ENCODE measurements at places on chromosomes 5 and 9. TPM values are rescaled to one million over a fixed set of nuclear protein-coding genes. Genes with fewer than 3 reads are reported as not detected.

DNA sequence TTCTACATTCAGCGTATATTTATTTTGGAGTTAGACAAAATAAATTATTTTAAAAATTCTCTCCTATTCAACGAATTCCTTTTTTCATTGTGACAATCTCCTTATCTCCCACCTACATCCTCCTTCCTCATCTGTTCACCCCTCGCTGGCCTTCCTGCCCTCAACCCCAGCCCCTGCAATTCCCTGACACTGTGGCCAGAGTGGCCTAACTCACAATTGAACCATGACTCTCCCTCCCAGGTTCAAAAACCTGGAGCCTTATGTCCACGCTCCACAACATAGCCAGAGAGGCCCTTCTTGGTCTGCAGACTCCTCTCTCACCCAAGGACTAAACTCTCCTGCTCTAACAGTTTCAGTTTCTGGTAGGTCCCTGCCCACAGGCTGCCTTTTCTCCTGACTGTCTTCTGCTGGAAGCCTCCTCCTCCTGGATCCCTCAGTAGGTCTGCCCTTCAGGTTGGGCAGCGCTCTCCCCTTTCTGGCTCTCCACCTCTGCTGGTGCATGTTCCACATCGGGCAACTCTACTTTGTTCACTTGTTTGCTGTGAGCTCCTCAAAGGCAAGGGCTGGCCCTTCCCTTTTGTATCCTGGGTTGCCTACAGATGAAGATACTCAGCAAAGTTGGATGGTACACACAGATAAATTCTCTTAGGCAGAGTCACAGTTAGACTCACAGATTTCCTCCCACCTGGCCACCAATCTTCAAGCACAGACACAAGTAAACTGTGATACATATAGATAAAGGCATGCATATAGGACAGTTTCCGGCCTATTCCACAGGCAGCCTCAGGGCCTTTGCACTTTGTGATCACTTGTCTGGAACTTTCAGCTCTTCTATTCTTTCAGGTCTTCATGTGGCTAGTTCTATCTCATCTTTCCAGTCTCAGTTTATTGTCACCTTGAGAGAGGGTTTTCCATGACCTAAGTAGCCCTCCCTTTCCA is 19.8 kb upstream of the MYORG start:
- no peak for DNase-seq

DNA sequence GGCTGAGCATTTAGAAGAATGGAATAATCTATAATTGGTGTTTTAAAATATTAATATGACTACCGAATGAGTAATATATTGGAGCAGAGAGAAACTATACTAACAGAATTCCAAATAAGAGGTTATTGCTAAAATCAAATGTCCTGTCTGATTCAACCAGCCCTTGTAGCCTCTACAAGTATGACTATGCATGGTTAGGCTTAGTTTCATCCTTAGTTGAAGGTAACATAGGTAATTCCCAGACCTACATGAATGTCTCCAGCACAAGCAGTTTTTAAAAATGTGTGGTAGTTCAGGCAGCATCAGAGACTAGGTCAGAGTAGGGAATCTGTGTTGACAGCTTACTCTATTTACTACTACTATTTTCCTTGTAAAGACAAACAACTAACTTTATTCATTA is 51.7 kb upstream of the SLC27A6 start:
- no peak for DNase-seq

COL27A1 gene
- polyA plus RNA-seq = 10.0 TPM

- no peak for DNase-seq
Measured at GRCh38 chr9:127524373-127524772, 73.1 kb downstream of the LRSAM1 start.

DNA sequence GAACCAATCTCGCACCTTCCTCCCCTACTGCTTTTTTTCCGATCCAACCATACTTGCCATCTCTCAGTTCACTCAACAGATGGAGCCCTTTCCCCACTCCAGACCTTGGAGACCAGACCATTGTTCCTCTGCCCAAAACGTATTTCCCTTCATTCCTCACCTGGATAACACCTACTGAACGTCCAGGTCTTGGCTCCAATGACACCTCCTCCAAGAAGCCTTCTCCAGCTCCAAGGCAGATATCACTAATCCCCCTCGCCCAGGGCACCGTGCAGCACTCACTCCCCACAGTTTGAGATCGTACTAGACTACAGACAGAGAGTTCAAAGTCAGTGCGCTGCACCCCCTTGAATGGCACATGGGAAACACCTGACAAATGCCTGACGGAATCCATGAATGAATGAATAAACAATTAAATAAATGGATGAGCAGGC is 47.1 kb upstream of the AKNA start:
- no peak for DNase-seq

- DNase-seq = no peak
Measured at GRCh38 chr9:136352682-136353081, 10.9 kb downstream of the DNLZ start.

REEP2 gene
- 24.7 TPM for polyA plus RNA-seq

- no peak for DNase-seq
Measured at GRCh38 chr5:36691226-36691625, 84.8 kb downstream of the SLC1A3 start.

DNA sequence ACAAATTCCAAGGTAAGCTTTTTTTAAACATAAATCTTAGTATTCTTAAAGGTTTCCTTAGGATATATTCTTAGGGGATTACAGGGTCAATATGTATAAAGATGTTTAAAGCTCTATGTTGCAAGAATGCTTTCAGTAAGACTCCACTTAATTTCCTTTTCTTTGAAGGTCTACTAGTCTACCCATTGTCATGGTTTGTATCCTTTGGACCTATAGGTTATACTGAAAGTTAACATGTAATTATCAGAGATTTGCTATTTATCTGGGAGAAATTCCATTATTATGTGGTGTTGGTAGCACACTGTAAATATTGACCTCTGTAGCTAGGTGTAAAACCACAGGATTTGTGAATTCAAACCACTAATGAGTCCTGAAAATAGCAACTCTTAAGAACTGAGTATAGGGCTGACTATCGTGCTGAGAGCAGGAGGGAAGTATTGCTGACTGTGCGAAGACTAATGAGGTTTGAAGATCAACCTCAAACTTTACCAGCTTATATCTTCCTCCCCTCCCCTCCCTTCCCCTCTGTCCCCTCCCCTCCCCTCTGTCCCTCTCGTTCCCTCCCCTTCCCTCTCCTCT is 85.6 kb downstream of the GADD45G start:
- no peak for DNase-seq

GRCh38 chr5:135313946-135314345 is 85.1 kb downstream of the MACROH2A1 start:
- no peak for DNase-seq

C8G gene
- not detected for polyA plus RNA-seq

GRCh38 chr5:149210225-149210624 is 61.4 kb upstream of the AFAP1L1 start:
- DNase-seq = peak; percentile 42

PCDHAC2 gene
- not detected for polyA plus RNA-seq

LMX1B gene
- polyA plus RNA-seq = not detected

DNA sequence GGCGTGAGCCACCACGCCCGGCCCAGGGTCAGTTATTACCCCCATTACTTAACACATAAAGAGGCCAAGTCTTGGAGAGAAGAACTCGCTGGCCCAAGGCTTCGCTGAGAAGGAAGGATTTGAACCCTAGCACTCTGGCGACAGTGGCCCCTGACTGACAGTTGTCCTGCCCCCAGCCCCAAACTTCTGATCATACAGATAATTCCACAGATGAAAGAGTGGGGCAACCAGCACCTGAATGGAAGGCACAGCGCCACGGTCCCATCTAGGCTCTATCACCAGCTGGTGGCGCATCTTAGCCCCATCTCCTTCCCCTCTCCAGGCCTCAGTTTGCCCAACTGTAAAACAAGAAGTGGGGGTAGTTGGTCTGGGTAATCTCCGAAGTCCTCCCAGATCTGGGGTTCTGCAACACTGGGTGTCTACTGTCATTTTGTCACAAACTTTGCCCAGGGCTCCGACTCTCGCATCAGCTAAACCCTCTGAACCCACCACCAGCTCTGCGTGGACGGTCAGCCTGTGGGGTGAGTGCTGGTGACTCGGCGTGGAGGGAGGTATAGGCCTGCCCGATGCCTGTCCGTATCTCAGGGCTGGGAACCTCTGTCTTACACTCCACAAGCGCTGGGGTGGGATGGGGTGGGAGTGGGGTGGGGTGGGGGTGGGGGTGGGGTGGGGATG is 209.3 kb downstream of the C9orf50 start:
- no peak for DNase-seq

RETREG1 gene
- 0.14 TPM for polyA plus RNA-seq

GRCh38 chr5:148205044-148205806 is 2.4 kb downstream of the SPINK6 start:
- no peak for DNase-seq

GRCh38 chr9:133204993-133205336 is 4.1 kb downstream of the OBP2B start:
- DNase-seq = no peak

FGF10 gene
- polyA plus RNA-seq = 0.10 TPM
